ENCODE measurements at places on chromosomes 5 and 9.

DNA sequence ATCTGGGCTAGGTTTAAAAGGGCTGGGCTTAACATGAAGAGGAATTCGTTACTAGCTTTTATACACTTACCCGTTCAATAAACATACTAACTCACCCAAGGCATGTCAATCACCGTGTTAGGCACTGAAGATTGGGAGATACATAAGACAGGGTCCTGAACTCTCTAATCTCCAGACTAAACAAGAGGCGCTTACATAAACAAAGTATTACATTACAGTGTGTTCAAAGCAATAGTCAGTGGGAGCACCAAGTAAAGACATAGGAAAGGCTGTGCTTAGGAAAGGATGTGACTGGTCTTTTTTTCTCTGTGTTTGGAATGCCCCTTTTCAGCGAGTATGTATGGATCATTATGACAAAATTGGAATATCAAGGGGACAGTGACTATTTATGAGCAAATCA is 203.6 kb upstream of the ADRA1B start:
- no peak for DNase-seq

DNA sequence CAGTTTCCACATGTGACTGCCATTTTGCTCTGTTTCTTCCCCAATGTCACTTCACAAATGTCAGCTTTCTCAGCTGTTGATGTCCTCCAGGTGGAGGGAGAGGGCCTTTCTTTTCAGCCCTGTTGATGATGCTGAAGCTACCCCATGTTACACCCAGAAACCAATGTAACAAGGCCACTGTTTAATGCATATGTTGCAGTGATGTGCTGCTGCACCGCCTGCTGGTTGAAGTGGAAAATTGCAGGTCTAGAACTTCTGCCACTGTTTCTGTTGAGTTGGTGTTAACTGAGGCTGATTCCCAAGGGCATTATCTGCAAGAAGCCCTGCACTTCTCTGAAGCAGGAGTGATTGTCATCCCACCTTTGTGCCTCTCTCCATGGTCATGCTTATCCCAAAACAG is 428.4 kb downstream of the KDM4C start:
- no peak for DNase-seq

GRCh38 chr9:122904466-122904822 is 715 bp downstream of the RC3H2 start:
- no peak for DNase-seq

DNA sequence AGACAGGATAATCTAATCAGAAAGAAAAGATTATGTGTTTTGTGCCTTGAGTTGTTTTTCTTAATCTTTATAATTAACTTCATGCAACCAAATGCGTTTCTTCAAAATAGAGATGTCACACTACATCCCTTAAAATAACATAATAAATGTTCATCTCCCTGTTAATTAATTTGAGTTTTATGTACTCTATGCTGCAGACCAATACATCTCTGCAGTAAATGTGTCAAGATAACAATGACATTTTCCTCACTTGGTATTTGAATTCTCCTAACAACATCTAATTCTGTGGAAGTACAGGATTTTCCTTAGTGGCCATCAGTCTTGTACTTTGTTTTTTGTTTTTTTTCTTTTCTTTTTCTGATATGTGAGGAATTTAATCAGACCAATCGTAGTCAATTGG is 279.2 kb upstream of the TYRP1 start:
- no peak for DNase-seq

DNA sequence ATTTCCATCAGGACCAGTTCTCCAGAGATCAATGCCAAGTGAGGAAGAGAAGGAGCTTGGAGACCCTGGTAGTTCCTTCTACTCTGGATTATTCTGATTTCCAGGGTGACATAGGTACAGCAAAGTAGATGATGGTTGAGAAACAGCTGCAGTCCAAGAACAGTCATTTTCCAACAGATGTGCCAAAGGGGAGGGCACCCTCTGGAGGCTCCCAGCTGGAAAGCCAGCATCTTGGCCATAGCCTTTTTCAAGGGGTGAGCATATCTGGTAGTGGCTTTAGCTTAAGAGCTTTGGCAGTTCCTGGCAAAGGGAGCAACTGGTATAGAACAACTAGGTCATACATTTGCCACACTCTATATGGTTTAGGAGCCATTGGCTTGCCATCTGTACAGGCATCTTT is 492.7 kb downstream of the RASEF start:
- DNase-seq: no peak

GRCh38 chr9:83957248-83957513 is 22.8 kb downstream of the HNRNPK start:
- DNase-seq: no peak

- DNase-seq: no peak
These were observed 96.8 kb downstream of the PHF2 start for GRCh38 chr9:93673021-93673838.

- DNase-seq: no peak
These were observed 403 bp downstream of the KIF2A start for GRCh38 chr5:62306323-62306895.

DNA sequence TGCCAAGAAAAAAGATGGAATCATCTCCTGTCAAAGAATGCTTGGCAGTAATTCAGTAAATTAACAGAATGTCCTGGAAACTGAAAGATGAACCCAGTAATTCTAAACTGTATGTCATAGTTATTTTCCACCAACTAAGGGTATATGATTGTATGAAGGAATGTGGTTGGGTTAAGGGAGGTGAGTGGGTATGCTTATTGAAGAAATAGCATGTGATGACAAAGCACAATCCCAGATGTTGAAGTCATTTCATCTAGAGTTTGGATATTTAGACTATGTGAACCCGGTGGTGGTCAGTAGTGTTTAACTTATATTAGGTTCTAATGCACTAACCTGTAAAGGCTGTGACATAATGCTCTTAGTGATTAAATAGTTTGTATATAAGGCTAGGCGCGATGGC is 87.3 kb downstream of the CDKN2A start:
- DNase-seq: no peak

DNA sequence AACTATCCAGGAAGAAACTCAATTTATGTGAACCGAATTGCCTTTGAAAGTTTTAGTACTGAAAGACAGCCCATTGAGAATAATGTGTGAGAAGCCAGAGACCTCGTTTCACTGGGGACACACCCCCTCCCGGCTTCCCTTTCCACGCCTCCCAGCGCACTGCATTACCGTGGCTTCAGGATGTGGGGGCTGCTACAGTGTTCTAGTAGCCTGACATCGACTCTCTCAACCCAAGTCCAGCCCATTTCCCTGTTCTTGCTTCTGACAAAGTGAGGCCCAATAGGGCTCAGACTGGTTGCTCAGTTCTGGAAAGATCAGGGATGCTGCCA is 3.5 kb downstream of the PAX5 start:
- no peak for DNase-seq

DNA sequence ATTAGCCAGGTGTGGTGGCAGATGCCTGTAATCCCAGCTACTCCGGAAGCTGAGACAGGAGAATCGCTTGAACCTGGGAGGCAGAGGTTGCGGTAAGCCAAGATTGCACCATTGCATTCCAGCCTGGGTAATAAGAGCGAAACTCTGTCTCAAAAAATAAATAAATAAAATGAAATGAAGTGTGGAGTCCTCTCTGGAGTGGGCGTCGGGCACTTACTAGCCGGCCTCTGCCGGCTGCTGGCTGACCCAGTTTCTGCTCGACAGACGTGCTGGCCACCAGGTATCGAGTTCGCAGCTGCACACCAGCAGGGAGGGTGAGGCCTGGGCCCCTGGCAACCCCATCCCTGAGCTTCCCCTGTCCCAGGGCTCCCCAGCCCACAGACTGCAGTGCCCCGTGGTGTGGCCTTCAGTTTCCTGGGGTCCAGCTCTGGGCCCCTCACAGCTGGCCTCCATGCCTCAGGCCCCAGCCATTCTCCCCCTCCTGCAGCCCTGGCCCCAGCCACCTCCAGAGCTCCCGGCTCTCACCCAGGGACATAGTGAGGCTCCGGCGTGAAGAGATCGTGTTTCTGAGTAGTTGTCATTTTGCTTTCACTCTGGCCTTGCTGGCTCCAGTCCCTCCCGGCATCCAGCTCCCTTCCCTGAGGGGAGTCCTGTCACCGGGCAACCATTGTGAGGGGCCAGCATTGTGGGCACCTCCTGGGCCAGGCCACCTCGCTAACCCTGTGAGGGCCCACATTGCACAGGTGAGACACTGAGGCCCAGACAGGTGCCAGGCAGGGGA is 3.8 kb upstream of the STPG3 start:
- no peak for DNase-seq

- no peak for DNase-seq
These were observed 397.8 kb downstream of the TLE4 start for GRCh38 chr9:79969393-79970145.

- no peak for DNase-seq
These were observed 64.7 kb downstream of the MRPL36 start for GRCh38 chr5:1734908-1735289.

DNA sequence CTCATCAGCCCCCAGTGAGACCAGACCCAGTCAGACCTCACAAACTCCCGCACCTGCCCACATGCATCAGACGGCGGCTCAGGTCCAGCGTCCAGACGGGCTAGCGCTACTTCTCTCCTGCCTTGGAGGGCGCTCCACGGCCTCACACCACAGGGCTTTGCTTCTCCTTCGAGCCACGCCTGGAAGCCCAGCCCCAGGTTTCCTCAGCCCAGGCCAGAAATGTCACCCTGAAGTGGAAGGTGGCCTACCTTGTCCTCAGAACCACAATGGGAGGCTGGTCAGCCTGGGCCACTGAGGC is 2.8 kb downstream of the NACC2 start:
- DNase-seq: no peak

DNA sequence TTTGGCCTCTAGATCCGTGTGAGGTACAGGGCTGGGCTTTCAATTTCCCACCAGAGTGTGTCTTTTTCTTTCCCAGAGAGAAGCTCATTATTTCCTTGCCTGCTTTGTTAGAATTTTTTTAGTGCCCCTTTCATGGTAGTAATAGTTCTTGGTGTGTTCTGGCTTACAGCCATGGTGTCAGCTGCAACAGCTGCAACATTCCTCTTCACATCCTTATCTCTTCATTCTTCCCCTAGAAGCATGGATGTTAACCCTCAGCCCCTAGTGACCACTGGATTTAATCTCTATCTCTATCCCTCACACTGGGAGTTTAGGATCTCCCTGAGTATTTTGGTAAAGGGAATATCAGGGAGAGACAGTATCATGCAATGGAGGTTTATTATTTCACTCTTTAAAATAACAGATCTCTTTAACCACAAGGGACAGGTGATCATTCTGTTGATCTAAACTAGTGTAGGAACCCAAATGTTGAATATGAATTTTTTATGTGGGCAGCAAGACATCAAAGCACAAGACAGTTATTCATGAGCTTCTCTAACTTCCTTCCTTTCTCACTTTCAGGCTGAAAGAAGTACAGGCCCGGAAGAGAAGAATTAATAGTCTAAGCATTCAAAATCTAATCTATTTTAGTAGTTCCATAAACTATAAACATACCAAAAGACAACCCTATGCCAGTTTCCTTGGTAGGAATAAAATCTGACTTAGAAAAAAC is 160.2 kb downstream of the FAM170A start:
- DNase-seq: no peak

DNA sequence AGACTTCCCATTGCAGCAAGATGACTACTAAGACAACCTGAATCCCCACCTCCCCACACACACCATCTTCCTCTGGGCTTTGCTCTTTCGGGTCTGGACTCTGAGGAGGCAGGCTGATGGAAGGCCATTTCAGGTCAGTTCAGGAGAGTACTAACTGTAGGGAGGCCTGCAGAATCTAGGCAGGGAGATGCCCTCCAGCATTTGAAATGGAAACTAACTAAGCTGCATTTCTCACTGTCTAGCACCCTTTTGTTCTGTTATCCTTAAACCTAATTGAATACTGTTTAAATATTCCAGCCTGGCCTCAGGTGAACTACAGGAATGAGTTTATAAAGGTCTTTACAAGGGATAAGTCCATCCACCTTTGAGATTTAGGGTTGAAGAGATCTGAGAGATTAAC is 4.9 kb upstream of the TBCA start:
- DNase-seq: no peak

- DNase-seq: no peak
These were observed 155.5 kb upstream of the PPP1R2B start for GRCh38 chr5:156694598-156694997.

DNA sequence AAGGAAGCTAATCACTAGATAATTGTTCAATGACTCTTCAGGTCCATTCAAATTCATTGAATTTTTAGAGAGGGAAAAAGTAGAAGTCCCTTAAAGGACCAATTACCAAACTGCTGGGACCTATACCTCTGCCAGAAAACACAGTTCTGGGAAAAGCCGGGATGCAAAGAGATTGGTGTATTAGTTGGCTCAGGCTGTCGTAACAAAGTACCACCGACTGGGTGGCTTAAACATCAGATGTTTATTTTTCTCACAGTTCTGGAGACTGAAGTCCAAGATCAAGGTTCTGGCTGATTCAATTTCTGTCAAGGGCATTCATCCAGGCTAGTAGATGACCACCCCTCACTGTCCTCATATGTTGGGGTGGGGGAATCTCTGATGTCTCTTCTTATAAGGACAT is 177.1 kb upstream of the FSTL4 start:
- no peak for DNase-seq

DNA sequence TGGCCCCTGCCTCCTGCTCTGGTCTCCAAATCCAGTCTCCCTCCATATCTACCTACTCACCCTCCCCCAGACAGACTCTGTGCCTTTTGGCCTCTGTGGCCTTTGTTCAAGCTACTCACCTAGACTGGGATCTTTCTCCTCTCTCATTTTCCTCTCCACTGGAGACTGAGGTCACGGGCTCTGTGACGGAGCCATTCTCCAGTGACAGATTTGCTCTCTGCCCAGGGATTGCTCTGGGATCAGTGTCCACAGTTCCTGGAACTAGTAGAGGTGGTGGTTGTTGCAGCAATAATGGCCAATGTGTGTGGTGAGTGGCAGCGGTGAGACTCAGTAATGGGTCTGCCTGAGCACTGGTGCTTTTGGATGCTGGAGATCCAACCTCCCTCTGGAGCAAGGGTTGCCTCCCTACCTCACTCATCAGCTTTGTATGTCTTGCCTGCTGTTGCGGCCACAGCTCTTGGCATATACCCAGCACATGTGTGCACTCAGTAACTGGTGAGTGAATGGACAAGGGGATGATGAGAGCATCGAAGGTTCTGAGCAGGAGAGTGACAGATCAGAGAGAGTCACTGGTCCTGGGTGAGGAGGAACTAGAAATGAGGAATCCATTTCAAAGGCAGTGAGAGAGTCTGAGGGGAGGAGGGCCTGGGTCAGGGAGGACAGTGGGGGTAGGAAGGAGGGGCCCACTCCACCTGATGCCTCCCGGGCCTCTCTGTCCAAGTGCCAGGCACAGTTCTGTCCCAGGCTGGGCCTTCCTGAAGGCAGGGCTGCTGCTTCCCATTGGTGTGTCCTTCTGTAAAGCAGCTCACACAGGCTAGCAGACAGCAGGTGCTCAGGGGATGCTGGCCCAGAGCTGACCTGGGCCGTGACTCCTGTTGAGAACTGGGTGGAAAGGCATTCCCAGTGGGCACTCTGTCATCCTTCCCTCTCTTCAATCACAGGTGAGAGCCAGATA is 96.5 kb upstream of the PITX1 start:
- no peak for DNase-seq
